PC-3 (cell line): ENCODE measurements at places on chromosomes 16 and 17. TPM values are rescaled to one million over a fixed set of nuclear protein-coding genes. Genes with fewer than 3 reads are reported as not detected.

TBX21 gene
- not detected in 2 replicates for total RNA-seq

- DNase-seq, result no peak
These were observed 77.6 kb upstream of the LHX1 start for GRCh38 chr17:36859706-36860105.

LGALS3BP gene
- total RNA-seq, result 72.4 and 121 TPM in 2 replicates

GRCh38 chr17:64015447-64015846 lies 5.0 kb downstream of the ICAM2 start:
- DNase-seq, result no peak

ZNF48 gene
- 8.9 and 14.2 TPM in 2 replicates for total RNA-seq

SLC52A1 gene
- total RNA-seq, result not detected in 2 replicates

USP43 gene
- 8.1 and 10.0 TPM in 2 replicates for total RNA-seq

- DNase-seq, result peak; percentile 51
These were observed 6.1 kb downstream of the ABCC3 start for GRCh38 chr17:50640686-50641351.

- no peak for DNase-seq
These were observed 1.8 kb downstream of the CYLD start for GRCh38 chr16:50743581-50744225.

- DNase-seq, result peak; percentile 50
These were observed 817 bp downstream of the ITGB4 start for GRCh38 chr17:75722076-75722475.

- DNase-seq, result no peak
These were observed 51.7 kb upstream of the MTSS2 start for GRCh38 chr16:70737377-70738082.

TMEM220 gene
- total RNA-seq, result 0.98 and 3.9 TPM in 2 replicates

GRCh38 chr17:68684949-68685357 lies 83.8 kb upstream of the FAM20A start:
- DNase-seq, result no peak

DNA sequence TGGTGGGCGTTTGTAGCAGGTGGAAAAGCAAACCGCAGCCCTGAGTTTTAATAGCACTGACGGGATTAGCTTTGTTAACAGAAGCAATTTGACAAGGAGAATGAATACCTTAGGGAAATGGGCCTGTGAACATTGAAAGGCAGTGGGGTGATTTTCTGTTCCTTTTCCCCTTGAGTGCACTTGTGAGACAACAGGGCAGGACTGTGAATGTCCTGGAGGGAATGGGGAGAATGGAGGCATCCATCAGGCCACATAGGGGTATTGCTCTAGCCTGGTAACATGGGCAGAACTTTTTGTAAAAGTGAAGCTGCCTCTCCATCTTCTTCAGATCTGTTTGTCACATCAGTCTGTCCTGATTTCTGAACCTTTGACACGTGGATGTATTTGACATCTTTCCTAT lies 26.2 kb downstream of the USP43 start:
- DNase-seq, result no peak

MYH13 gene
- not detected in 2 replicates for total RNA-seq

TOX3 gene
- total RNA-seq, result not detected in 2 replicates
